Stimulated activated CD8-positive, alpha-beta memory T cell treated with anti-CD3 and anti-CD28 coated beads, Interleukin-4, amount 100 ng/mL, for 1 hour (primary cell): ENCODE measurements at places on chromosomes 1 and 21.

GRCh38 chr21:21163904-21164303, 165.7 kb downstream of the NCAM2 start:
- DNase-seq, result no peak

DNA sequence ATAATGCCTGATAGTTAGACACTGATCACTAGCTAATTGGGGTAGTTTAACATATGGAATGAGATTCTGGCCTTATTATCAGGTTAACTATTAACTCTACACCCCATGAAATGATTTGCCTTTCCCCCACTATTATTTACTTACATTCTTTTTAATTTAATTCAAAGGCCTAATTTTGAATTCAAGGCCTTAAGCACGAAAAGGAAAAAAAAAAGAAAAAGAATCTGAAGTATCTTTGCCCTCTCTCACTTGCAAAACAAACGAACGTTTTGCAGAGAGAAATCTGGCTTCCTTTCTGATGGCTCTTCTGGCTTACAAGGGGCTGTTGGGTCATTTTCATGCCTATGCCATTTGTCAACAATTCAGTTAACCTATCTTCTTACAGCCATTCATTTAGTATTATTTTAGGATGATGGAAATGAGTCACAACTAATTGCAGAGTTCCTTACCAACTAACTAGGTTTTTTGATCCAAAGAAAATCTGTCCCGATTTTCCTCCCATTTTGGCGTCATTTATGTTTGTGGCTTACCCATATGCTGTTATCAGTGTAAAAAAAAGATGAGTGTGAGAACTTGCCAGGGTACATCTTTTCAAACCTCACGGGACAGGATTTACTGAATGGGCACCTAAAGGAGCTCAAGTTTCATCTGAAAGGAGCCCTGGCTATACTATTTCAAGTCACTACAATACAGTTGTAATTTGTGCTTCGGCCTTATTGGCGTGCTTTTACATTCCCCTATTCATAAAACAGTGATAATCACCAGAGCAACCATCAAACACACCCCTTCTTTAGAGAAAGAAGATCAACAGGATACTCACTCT, 1.9 kb upstream of the ERRFI1 start:
- no peak for DNase-seq

- no peak for DNase-seq
These were observed 6.5 kb downstream of the VAMP3 start for GRCh38 chr1:7777591-7777990.

DNA sequence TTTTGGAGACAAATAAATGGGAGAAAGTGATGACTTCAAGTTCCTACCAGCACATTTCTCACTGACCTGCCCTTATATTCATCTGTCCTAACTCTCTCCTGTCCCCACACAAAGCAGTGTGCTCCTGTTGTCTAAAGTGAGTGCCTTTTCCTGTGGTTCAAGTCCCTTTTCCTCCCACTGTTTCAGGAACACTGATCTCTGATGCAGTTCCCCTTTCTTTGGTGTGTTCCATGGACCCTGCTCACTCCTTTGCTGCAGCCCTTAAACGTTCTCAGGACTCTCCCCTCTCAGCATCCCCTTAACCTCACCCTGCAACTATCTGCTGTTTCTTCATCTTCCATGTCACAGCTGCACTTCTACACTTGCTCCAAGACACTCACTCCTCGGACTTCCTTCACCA, 195.8 kb upstream of the ETV3 start:
- no peak for DNase-seq

GRCh38 chr1:54998677-54999076, at the start of gene BSND:
TSS of gene BSND (plus strand) at chr1:54998933. CDS start at chr1:54999187, 254 bp downstream.
- DNase-seq, result no peak

DNA sequence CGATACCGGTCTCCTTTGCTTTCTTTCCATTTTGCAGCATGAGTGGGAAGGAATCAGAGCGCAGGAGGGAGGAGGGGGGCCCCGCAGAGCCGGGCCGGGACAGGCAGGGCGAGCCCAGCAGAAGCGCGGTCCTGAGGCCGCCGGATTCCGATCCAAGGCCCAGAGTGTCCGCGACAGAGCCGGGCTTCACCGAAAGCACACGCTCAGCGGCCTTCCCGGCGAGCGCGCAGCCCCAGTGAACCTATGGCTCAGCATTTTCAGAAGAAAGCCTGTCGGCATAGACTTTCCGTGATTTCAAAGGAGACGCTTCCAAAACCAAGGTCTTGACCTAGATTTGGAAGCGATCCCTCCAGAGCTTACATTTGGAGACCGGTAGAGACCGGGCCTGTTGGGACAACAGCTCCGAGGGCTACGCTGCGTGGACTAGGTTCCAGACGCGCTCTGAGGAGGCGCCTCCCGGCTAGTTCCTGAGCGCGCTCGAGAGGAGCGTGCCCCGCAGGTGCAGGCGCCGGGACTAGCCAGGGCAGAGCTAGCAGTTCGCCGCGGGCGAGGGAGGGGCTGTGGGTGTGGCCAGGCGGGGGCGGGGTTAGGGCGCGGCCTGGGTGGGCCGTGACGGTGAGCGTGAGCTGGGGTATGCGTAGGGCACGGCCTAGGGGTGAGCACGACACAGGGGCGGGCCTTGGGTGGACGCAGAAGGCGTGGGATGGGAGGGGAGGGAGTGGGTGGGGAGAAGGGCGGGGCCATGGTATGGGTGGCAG, 27.8 kb upstream of the PRSS38 start:
- DNase-seq, result peak; percentile 89

GRCh38 chr1:46379996-46380395, 14.1 kb upstream of the FAAH start:
- no peak for DNase-seq
